Pons (tissue), 1 donor: ENCODE measurements at places on chromosomes 4 and X.

DNA sequence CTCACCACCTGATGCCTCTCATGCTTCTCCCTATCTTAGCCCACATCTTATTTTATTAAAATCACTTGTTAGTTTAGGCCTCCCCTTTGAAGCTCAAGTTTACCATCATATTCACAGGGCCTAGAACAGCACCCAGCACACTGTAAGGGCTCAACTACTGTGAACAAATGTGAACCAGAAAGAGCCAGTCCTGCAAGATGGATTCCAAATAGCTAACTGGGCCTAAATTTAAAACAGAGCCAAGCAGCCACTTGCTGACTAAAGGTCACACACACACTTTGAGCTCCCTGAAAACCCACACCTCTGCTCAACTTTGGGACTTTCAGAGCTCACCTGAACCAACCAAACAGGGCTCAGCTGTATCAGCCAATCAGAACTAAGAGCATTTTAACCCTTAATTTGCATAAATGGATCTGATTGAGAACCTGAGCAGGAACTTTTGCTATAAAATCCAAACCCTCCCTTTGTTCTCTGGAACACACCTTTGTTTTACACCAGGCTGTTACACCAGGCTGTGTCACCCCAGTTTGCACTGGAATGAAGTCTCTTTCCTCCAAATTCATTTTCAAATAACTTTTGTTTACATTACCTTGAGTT lies 62.1 kb upstream of the EXOC1L start:
- DNase-seq: no peak

DNA sequence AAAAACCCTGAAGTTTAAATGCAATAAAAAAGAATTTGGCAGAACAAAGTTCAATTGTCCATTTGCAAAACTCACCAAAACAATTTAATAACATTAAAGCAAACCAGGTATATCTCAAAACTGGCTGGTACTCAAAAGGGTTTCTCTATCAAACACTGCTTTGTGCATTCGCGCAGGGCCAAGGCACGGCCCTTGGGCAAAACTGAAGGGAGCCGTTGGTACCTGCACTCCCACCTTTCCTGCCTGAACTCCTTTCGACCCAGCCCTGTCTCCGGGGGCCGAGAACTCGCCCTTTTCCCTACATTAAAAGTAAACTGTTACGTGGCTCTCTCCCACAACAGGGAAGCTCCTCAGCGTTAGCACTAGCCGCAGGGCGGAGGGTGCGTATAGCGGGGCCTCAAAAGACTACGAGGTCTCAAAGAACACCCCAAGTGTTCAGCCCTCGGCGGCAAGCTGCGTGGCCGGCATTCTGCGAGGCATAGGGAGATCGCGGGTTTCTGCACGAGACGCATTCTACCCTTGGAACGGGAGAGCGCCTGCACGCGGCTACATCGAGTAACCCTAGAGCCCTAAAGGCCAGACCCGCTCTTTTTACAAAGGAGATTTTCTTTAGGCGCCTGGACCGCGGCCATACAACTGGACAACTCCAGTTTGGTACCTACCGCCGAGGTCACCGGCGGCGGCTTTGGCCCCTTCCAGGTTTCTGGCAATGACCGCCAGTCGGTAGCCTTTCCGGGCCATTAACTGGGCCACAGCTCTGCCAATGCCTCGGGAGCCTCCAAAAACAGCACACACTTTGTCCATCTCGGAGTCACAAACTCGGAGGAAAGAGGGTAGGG lies 550 bp downstream of the CBR4 start:
- DNase-seq: peak; percentile 76

DNA sequence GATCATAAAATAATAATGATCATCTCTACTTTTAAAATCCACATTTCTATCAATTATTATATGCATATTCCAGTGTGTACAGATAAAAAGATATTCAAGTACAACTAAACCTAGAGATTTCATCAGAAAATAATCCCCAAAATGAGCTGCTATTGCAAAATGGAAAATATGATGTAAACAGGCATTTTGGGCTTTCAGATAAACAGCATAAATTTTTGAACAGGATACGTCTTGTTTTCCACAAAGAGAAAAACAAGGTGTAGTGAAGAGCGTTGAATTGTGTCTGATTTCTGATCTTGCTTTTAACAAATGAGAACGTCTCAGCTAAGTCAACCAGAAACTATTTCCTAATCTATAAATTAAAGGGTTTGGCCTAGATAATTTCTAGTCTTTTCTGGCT lies 349.6 kb upstream of the FTHL17 start:
- DNase-seq: no peak

DNA sequence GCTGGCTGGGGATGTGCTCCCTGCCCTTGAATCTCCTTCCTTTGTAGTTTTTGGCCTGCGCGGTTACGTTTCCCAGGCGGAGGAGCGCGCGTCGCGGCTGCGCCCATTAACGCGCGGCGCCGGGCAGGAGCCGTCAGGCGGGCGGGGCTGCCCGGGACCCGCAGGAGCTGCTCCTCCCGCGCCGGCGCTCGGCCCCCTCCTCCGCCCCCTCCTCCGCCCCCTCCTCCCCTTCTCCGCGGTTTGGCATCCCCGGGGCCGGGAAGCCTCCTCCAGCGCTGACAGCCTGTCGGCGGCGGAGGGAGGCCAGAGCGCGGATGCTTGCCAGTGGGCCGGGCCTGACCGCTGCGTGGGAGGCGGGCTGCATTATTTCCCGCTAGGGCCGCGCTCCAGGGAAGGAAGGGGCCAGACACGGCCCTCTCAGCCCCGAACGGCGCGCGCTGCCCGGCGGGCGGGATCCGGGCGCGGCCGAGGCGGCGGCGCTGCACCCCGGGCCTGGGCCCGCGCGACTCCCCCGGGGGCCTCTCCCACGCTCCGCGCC lies at the start of gene DCLK2:
DCLK2 (plus strand) TSS at position 405 of the 538 bp plus-strand sequence. CDS start 583 bp downstream, outside the sequence.
- peak; percentile 56 for DNase-seq

GRCh38 chrX:121832446-121832845 lies 785.0 kb downstream of the GLUD2 start:
- DNase-seq: no peak
